GDM1 (cell line): ENCODE measurements at places on chromosomes 1 and 21.

- no peak for DNase-seq
These were observed 87.7 kb upstream of the COL6A1 start for GRCh38 chr21:45893740-45894449.

DNA sequence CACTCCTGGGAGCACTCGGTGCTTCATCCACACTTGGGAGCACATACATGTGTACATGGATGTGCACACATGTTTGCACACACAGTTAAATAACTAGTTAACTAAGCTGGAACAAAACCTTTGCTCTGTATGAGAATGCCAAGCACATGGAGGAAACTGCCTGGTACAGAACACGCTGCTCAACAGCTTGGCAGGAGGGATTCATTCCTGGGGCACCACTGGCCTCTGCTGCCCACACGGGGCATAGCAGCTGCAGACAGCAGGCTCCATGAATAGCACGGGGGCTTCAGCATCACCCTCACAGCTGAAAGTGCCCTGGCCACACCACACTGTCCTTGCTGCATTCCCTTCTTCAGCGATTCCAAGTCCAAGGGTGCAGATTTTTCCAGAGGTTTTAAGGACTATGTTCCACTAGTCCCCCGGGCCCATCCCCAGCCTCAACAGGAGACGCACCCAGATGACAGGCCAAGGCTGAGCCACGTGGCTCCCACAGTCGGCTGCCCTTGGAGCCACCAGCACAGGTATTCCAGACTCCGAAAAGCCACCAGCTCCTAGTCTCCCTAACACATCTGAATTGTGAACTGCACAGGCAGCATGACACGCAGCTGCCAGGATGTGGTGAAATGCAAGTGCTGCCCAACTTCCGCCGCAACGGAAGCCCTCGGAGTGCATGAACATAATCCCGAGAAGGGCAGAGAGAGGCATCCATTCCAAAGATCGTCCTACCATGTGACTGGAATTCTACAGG is 16.9 kb downstream of the NPHP4 start:
- DNase-seq: peak; percentile 21

GRCh38 chr1:98325646-98326440 is 335.7 kb upstream of the SNX7 start:
- DNase-seq: no peak

DNA sequence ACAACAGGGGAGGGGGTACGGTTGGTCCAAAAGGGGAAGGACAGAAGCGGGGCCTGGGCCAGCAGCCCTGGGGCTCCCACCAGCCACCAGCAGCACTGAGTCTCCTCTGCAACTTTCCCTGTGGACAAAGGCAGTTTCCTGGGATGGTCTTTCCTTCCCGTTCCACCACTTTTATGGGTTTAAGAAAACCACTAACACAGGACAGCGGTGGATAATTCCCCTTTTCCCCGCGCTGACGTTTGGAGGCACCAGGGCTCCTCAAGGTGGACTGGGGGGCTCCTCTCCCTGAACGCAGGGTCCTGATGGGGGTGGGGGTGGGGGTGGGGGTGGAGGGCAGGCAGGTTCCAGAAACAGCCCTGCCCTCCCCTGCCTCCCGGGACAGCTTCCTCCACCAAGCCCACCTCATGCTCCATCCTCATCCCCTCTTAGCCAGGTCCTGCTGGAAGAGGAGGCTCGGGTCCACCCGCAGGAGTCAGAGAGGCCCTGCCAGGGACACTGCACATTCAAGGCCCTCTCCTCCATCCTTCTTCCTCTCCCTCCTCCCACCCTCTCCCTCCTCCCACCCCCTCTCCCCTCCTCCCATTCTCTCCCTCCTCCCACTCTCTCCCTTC is 4.8 kb upstream of the COL6A1 start:
- DNase-seq: no peak

DNA sequence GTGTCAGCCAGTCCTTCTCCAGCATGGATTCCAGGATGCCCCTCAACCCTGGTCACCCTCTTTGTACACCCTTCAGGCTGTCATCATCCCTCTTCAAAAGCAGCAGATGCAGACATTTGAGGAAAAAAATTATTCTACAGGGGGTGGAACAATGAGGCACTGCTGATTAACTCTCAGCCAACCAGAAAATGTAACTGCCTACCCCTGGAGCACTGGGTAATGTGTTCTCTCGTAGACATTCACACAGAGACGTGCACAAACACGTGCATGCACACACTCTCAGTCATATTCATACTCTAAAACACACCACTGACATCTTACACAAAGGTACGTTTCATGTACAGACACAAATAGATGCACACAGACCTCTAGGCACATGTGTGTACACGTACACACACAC is 175.4 kb downstream of the TRABD2B start:
- DNase-seq: no peak

- no peak for DNase-seq
These were observed 29.8 kb upstream of the KIAA0040 start for GRCh38 chr1:175222296-175222938.

DNA sequence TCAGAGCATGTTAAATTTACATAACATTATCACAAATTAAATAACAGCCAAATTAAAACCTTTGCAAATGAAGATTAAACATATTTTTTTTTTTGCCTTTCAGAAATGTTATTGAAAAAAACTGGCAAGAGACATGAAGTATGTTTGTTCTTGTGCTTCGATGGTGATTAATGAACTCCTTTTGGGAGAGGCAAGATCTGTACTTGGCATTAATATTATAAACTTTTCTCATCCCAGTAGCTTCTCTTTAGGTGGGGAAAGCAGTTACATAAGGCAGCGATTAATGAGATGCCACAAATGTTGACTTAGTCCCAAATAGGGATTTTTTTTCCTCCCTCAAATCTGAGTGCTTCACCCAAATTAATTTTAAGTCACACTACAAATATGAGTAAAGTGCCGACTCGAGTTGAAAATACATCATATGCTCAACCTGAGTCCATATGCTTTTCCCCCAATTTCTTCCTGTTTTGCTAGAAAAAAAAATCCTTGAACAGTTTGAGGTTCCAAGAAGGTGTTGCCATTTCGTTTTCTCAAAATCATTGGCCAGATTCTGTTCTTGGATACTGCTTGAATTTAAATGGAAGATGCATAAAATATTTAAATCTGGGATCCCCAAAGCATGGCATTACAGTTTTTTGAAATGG is 294.5 kb downstream of the VAV3 start:
- no peak for DNase-seq

- peak; percentile 29 for DNase-seq
These were observed 188.9 kb upstream of the EDN2 start for GRCh38 chr1:41673378-41673777.
